WTC11 (cell line): ENCODE measurements at places on chromosomes 7 and 10. TPM values are rescaled to one million over a fixed set of nuclear protein-coding genes. Genes with fewer than 3 reads are reported as not detected.
A peak's percentile ranks its signal among the peaks of the same experiment; 100 is the strongest.

DNA sequence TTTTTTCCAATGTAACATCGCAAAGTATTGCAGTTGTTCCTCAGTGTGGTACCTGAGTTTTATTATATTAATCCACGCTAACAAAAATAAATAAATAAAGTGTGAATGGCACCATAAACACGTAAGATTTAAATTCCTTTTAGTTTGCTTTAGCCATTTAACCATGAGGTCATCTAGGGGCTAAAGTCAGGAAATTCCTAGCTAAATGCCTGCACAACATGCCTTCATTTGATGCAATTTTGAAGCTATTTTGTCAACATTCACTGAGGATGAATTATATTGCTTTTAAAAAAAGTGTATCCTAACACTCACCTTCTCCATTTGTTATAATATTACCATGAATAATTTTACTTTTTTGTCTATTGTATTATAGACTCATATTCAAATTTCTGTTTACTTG is 714.4 kb downstream of the GATA3 start:
- peaks cover 11% of the 10 kb centered on the region for H3K4me1 ChIP-seq
- H3K4me3 ChIP-seq: no peak overlapping the region
- DNase-seq: no peak
- H3K27ac ChIP-seq: no peak overlapping the region
- no peaks in the 10 kb centered on the region for H3K27me3 ChIP-seq

The DUSP5 gene
- total RNA-seq: 31.4 to 55.1 TPM (median 33.1 TPM) in 3 replicates

DNA sequence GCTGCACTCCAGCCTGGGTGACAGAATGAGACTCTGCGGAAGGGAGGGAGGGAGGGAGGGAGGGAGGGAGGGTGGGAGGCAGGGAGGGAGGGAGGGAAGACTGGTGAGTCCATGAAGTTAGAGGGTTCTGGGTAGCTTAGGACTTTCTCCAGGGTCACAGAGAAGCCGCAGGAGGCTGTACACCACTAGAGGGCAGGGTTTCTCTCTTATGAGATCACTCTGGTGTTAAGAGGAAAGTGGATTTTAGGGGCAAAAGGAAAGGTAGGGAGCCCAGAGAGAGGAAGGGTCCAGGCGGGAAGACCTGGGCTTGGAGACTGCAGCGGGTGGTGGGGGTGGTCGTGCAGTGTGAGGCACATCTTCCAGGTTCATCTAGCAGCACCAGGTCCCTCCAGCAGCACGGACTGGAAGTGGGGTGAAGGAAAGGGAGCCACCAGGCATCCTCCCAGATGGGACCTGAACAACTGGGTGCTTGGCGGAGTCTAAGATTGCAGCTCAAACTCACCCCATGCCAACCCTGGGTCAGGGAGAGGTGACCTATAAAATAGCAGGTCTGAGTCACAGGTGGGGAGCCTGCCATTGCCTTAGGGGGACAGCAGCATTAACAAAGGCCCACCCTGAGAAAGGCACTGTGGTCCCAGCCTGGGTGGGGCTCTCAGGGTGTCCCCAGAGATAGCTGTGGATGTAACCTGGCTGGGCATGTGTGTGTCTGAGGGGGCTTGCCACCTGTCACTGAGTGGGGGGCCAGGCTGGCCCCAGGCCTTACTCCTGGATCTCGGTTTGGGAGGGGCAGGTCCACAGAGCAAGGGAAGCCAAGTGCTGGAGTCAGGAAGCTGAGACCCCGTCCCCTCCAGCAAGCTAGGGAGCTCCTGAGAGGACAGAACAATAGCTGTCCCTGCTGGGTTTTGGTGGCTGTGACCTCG is 48.5 kb upstream of the SLC29A3 start:
- no peaks in the 10 kb centered on the region for H3K36me3 ChIP-seq
- DNase-seq: peak; percentile 72
- H3K4me3 ChIP-seq: peak overlapping the region; percentile 57
- H3K4me1 ChIP-seq: peaks cover 64% of the 10 kb centered on the region
- no peaks in the 10 kb centered on the region for H3K27me3 ChIP-seq

DNA sequence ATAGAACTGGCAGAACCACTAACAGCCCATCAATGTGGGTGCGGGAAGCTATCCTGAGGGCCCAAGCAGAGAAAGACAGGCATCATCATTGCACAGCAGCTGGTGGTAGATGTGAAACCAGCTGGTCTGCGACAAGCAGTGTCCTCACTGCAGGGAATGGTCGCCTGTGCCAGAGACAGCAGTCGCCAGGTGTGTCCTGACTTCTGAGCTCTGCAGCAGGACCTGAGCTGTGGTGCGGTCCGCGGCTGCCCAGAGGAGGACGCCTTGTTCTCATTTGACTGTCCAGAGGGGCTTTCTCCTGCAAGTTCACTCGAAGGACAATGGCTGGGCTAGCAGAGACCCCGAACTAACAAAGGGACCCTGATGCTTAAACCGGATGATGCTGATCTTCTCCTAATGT is 97.4 kb downstream of the LRRC18 start:
- no peaks in the 10 kb centered on the region for H3K27me3 ChIP-seq
- no peak overlapping the region for H3K27ac ChIP-seq
